CD4-positive, alpha-beta T cell treated with Interleukin-17A for 4 hours (primary cell): ENCODE measurements at places on chromosomes 3 and 15.

- DNase-seq, result no peak
Observed at GRCh38 chr3:117052395-117052794, 342.8 kb downstream of the TUSC7 start.

DNA sequence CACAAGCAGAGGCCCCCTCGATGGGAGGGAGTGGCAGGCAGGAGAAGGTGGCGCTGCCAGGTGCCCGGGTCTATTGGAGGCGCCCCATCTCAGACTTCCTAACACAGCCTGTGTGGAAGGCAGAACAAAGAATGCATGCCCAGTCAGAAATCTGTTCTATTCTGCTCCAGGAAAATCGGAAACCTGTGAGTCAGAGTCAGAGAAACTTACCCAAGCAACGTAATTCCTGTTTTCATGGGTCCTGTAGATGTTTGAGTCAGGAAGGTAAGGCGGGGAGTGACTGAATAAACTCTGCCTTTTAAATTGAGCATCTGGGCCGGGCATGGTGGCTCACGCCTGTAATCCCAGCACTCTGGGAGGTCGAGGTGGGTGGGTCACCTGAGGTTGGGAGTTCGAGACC is 13.7 kb downstream of the MAP6D1 start:
- DNase-seq, result no peak

- no peak for DNase-seq
Observed at GRCh38 chr15:85707519-85708338, 87.0 kb downstream of the KLHL25 start.

DNA sequence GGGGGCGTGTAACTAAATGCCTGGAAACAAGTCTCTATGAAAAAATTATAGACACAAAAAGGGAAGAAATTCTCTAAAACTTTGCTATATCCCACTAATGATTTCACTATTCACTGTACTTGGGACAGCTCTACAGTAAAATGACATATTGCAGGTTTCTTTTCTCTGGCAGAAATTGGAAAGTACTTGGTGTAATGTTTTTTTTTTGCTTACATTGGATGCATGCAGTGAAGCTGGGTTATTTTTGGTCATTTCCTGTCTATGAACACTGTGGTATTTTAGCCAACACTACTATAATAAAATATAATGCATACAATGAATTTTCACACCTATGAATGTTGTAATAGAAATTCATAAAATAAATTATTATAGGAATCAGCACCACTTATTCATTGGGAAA is 109.7 kb downstream of the LRRC49 start:
- no peak for DNase-seq

DNA sequence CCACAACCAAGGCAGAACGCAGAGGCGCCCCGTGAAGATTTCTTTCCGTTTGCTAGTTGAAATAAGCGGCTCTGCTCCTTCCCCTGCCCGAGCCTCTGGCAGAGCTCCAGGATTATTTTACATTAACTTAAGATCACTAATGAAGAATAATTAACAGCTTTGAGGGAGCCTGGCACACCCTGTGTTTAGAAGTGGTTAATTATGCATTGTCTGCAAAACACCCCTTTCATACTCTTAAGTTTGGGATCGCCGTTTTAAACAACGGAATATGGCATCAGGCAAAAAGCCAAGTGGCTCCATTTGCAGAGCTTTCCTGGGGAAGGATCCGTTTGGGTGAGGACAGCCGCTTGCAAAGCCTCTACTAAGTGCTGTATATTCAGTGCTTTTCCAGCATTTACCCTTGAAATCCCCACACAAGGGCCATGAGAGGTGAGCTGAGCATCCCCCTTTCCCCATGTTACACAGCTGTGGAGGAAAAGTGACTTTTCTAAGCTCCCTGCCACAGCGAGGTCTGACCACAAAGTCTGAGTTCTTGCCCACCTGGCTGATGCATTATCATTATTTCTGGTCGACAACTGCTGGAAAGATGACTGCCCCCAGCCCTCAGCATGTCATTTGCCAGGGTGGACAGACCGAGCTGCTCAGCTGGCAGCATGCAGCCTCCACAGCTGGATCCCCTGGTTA is 33.9 kb downstream of the IQSEC1 start:
- DNase-seq, result no peak

DNA sequence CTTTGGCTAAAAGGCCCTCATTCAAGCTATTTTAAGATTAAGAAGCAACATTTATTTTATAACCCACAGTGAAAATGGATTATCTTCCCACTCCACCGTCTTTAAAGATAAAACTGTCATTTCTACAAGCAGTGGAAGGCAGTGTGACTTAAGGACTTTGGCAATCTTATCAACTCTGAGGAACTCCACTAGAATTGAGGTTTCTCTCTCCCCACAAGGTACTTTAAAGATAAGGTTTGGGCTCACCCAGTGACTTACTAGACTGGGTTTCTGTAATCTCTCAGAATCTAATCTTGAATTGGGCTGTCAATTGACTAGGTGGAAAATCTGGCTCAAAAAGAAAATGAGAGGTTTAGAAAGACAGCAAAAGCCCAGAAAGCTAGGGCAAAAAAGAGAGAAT is 21.7 kb downstream of the ZNF385D start:
- no peak for DNase-seq

DNA sequence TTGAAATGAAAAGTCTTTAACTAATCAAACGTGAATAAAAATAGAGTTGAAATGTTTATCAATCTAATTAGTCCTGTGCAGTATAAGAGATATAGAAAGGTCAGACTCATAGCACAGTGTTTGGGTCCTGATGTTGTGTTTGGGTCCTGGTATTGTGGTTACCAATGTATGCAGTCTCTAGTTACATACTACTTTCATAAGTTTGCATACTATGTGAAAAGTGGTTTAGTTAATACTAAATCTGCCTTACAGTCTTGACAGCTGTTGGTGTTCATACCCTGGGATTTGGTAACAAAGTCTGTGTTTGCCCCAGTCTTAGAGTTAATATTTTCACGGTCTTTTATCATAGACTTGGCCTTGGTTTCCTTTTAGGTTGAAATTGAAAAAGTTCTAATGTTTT is 41.7 kb downstream of the KIF15 start:
- no peak for DNase-seq

GRCh38 chr3:11613851-11614487 is 29.7 kb downstream of the VGLL4 start:
- DNase-seq, result no peak

GRCh38 chr3:152105446-152105845 is 163.3 kb upstream of the MBNL1 start:
- no peak for DNase-seq

GRCh38 chr3:12421132-12421531 is 63.1 kb upstream of the TSEN2 start:
- no peak for DNase-seq
